ENCODE measurements at places on chromosomes 3 and 15. TPM values are rescaled to one million over a fixed set of nuclear protein-coding genes. Genes with fewer than 3 reads are reported as not detected.

- no peak for DNase-seq
Observed at GRCh38 chr3:50213373-50213772, 8.3 kb downstream of the SLC38A3 start.

GRCh38 chr15:78450285-78450858 lies 12.4 kb downstream of the IREB2 start:
- no peak for DNase-seq

DNA sequence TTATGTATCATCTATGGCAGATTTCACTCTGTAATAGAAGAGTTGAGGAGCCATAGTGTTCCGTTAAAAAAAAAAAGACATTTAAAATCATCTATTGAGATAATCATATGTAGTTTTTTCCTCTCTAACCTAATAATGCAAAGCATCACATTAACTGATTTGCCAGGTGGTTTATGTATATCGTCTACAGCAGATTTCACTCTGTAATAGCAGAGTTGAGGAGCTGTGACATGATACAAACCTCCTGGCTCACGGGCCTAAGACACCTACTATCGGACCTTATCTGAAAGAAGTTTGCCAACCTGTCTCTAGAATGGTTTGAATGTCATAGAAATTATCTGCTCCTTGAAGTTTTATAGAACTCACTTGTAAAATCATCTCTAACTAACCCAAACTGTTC lies 29.8 kb downstream of the CDCP1 start:
- DNase-seq: no peak

Gene MESP2
- total RNA-seq: not detected

- DNase-seq: peak; percentile 57
Observed at GRCh38 chr3:59388555-59389270, 338.9 kb upstream of the CFAP20DC start.

Gene SLC6A11
- total RNA-seq: not detected

Gene CELSR3
- 3.8 TPM for total RNA-seq

Gene ITIH4
- not detected for total RNA-seq

- DNase-seq: no peak
Observed at GRCh38 chr3:57673156-57673555, 19.7 kb downstream of the DENND6A start.

DNA sequence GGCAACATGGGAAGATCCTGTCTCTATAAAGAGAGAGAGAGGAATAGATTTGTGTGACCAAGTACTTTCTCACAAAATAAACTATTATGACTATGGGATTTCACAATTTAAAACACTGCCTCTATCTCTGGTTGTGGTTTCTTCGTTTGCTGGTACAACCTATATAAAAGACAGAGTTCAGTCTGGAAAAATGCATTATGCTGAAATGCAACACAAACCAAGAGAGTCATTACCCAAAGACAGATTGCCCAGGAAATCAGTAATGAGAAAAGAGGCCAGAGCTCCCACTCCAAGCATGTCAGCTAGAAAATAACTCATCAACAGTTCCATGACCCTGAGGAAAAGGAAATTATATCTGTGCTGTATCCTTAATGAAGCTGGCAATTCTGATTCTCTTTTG lies 23.2 kb downstream of the GPR176 start:
- DNase-seq: no peak
